T1000 (cell line): ENCODE measurements at places on chromosomes 2 and 18.

DNA sequence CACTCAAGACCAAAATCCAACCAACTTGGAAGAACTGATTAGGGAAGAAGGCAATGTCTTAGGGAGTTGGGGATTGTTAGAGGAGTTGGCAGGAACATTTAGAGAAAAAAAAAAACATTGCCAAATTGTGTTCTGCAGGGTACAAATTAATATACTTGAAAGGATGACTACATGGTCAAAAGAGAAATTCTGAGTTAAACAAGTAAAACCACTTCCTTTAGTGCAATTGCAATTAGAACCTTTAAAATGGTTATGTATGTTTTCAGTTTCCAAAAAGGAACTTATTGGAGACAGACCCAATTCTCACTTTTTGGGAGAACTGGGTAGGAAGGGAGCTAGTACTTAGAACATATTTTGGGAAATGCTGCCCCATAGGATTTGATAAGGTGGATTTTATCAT is 137.9 kb downstream of the GPD2 start:
- DNase-seq = no peak

DNA sequence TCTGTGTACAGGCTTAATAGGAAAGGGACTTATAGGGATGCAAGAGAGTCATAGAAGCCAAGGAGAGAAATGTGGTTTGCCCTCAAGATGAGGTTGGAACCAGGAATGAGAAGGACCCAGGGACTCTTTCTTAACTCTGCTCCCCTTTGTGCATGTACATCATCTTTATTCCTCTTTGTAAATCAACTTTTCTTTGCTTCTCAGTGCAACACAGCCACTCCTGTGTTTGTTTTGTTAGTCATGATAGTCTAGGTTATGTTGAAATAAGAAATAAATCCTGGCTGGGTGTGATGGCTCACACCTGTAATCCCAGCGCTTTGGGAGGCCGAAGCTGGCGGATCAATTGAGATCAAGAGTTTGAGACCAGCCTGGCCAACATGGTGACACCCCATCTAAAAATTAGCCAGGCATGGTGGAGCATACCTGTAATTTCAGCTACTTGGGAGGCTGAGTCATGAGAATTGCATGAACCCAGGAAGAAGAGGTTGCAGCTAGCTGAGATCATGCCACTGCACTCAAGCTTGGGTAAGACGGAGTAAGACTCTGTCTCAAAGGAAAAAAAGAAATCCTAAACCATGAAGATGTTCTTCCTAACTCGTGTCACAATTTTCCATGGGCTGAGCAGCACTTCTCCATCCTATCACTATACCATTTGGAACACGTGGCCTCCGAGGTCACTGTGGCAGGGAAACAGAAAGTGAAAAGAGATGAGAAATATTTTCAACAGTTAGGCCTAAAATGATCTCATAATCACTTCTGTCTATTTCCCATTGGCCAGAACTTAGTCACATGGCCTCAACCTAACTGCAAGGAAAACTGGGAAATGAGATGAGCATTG is 73.0 kb upstream of the TMEM17 start:
- no peak for DNase-seq

GRCh38 chr2:35033748-35034147 is 1321.8 kb upstream of the CRIM1 start:
- DNase-seq = no peak

- DNase-seq = no peak
These were observed 74.5 kb downstream of the PIEZO2 start for GRCh38 chr18:11074889-11075288.

- DNase-seq = no peak
These were observed 19.5 kb upstream of the TSPYL6 start for GRCh38 chr2:54275541-54275940.

GRCh38 chr2:70357684-70358071 is 55.8 kb upstream of the FAM136A start:
- DNase-seq = no peak

- DNase-seq = no peak
These were observed 593.5 kb downstream of the BCL11A start for GRCh38 chr2:59959944-59960343.
